ENCODE measurements at places on chromosomes 16 and 17.

GRCh38 chr17:53543472-53543871 is 279.3 kb upstream of the KIF2B start:
- DNase-seq = no peak

DNA sequence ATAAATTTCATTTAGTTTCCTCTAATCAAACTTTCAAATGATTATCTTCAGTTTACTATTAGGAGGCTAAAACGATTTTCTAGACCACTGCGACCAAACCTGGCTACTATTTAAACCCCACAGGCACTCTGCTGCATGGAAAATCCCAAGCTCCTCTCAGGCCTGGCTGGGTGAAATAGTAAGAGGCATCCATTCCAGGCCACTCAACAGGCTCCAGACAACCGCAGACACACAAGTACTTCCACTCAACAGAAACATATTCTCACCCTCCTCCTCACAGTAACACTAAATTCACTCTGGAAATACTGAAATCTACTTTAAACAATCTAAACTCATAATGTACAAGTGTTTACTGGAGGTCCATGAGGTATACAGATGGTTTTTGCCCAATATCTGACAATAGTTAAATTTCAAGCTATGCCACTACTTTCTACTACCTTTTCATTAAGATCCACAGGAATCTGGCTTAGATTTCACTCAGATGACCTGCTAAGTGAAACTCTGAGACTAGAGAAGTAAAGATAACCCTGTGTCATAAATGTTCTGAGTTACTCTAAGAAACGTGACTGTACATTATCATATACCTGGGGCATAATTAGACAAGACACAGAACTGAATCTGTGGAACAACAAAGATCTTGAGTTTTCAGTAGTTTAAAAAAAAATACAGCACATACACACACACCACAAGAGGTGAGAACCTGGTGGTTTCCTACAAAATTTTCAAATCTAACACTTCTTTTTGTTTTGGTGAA is 10.4 kb downstream of the VPS53 start:
- DNase-seq = no peak

DNA sequence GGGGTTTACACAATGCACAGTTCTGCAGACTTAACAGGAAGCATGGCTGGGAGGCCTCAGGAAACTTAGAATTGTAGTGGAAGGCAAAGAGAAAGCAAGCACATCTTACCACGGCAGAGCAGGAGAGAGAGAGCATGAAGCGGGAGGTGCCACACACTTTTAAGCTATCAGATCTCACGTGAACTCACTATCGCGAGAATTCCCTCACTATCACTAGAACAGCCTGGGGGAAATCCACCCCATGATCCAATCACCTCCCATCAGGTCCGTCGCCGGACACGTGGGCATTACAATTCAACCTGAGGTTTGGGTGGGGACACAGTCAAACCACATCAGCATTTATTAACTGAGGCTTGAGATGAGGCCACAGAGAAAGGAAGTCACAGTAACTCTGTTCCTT is 326.7 kb downstream of the C16orf95 start:
- no peak for DNase-seq

GRCh38 chr17:74527756-74528155 is 3.5 kb downstream of the CD300LB start:
- no peak for DNase-seq

DNA sequence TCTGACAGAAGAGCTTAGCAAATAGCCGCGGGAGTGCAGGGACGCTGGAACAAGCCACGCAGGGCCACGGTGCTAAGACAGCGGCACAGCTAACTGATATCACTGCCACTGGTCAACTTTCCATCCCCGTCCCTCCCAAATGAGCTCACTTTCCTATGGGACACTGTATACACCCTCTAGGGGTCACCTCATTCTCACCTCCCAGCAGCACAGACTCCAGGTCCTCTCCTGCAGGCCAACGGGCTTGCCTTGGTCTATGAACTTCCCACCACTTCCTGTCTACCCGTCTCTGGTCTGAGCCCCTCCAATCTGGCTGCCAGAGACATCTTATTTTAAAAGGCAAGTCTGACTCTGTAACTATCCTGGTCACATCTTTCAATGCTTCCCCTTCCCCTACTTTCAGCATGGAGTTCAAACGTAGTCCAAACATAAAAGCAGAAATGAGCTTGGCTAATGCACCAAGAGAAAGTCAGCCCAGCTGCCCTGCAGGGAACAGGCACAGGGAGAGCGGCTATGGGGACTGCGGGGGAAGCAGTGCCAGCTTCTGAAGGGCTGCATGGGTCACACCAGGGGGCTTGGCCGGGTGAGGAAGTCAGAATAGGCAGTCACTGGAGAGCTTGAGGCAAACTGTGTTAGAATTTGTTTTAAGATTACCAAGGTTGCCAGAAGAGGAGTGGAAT is 26.3 kb upstream of the SLC38A8 start:
- no peak for DNase-seq

GRCh38 chr16:89842471-89843408 is 14.5 kb downstream of the SPIRE2 start:
- DNase-seq = no peak

DNA sequence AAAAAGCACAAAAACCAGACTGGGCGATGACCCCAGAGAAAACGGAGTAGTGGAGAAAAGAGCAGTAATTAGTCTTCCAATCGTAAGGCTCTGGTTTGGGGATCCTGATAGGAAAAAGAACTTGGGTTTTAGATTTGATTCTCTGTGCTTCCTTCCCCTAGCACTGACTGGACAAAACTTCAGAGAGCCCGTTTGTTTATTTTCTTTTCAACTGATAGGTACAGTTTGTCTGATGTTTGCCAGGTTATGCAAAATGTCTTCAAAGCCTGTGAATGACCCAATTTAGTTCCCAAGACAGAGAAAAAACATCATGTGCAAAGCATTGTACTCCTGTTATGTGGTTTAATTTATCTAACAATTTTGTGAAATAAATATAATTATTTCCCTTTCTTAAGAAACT is 151.1 kb upstream of the COX10 start:
- DNase-seq = no peak

- no peak for DNase-seq
These were observed 5.7 kb upstream of the SPNS2 start for GRCh38 chr17:4492721-4493561.

DNA sequence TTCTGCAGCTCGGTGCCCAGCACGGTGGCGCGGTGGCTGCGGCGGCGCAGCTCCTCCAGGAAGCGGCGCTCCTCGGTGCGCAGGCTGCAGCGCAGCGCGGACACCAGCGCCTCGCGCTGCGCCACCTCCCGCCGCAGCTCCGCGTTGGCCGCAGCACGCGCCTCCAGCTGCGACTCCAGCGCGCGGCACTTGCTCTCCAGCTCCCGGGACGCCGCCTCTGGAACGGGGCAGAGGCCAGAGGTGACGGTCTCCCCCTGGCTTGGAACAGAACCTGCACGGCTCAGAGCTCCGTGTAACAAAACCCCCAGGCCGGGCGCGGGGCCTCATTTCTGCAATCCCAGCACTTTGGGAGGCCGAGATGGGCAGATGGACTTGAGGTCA is 13.2 kb upstream of the CLUH start:
- no peak for DNase-seq

DNA sequence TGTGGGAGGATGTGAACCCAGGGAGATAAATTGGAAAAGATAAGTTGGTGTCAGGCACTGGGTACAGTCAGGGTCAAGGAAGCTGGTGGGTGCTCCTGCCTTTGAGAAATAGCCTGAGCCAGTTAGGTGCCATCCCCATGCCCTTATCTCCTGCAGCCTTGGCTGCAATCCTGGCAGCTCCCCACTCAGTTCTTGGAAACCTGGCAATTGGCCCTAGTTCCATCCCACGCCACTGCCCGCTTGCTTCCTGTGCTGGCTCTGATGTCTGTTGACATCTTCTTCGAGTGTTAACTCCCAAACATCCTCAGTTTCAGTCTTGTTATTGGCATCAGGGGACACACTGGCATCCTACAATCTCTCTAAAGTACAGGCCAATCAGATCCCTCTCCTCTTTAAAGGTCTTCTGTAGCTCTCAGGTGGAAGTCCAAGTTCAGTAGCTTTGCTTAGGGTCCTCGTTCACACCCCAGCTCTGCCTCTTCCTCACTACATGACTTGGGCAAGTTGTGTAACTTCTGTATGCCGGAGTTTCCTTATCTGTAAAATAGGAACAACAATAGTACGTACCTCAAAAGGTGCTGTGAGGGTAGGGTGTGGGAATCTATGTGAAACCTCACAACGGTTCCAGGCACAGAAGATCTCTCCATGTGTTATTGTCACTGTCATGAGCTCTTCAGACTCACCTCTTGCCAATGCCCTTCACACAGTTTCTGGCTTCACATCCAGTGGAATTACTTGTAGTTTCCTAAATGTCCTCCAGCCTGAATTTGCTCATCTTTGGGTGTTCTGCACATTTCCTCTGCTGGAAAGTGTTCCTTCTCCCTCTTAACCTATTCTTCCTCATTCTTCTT is 13.5 kb upstream of the PRKAR1A start:
- DNase-seq = no peak

DNA sequence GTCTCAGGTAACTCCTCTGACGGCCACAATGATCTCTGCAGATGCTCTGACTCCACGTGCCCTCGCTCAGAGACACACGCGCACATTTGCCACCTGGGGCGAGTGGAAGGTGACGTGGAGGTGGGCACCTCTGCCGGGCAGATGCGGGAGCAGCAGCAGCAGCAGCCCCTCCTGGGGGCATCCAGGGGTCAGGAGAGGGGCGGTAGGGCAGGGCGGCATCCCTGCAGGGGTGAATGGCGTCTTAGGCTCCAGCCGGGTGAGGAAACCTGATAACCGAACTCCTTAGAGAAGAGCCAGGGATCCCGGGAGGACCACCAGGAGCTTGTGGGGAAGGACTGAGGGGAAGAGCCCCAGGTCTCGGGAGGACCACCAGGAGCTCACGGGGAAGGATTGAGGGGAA is 34.6 kb upstream of the CDH15 start:
- DNase-seq = no peak

- DNase-seq = no peak
These were observed 6.1 kb upstream of the ITGAM start for GRCh38 chr16:31253642-31254045.

- no peak for DNase-seq
These were observed 76.2 kb upstream of the CDC42EP4 start for GRCh38 chr17:73387746-73388577.

DNA sequence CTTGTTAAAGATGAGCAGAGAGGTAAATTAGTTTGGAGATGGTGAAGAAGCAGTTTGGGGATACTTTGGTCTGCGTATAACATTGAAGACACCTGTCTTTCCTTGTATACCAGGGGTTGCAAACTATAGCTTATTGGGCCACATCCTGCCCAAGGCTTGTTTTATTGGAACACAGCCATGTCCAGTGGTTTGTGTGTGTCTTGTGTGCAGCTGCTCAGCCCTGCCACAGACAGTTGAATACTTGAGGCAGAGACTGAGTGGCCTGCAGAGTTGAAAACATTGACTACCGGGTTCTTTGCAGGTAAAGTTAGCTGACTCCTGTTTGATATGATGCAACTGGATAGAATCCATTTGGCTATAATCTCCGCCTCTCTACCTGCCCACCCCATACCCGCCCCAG is 224.4 kb downstream of the PRKCA start:
- no peak for DNase-seq

- no peak for DNase-seq
These were observed 602.7 kb upstream of the CDH5 start for GRCh38 chr16:65763640-65764305.

GRCh38 chr17:74757931-74758847 is 9.8 kb downstream of the NHERF1 start:
- no peak for DNase-seq

DNA sequence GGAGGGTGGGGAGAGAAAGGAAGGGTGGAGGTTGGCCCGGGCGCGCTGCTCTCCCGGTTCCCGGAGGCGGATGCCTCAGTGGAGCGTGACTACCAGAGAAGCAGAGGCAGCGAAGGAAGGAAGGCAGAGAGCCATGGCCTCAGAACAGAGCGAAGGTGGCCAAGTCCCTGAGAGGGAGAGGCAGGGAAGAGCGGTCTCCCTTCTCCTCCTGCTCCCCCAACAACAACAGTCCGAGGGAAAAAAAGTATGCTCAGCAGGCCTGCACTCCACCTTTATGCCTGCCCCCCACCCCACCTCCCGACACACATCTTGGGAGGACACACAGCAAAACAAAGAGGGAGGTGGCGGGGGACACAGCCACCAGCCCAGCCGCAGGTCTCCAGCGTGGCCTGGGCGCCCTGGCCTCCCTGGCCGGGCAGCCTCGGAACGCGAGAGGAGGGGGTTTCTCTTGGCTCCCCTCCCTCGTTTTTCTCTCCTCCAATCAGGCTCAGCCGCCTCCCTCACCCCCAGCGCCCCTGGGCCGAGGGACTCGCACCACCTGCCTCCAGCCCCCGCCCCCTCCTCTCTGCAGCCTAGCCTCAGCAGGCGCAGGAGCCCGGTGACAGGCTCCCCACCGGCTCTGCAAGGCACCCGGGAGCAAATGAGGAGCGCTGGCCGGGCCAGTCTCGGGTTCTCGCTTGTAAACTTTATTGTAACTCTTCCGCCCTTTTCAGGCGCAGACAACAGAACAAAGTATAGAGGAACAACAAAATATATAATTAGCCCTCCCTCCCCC is 1.1 kb upstream of the HOXB7 start:
- no peak for DNase-seq

GRCh38 chr16:349211-349610 is 3.3 kb downstream of the AXIN1 start:
- DNase-seq = no peak

DNA sequence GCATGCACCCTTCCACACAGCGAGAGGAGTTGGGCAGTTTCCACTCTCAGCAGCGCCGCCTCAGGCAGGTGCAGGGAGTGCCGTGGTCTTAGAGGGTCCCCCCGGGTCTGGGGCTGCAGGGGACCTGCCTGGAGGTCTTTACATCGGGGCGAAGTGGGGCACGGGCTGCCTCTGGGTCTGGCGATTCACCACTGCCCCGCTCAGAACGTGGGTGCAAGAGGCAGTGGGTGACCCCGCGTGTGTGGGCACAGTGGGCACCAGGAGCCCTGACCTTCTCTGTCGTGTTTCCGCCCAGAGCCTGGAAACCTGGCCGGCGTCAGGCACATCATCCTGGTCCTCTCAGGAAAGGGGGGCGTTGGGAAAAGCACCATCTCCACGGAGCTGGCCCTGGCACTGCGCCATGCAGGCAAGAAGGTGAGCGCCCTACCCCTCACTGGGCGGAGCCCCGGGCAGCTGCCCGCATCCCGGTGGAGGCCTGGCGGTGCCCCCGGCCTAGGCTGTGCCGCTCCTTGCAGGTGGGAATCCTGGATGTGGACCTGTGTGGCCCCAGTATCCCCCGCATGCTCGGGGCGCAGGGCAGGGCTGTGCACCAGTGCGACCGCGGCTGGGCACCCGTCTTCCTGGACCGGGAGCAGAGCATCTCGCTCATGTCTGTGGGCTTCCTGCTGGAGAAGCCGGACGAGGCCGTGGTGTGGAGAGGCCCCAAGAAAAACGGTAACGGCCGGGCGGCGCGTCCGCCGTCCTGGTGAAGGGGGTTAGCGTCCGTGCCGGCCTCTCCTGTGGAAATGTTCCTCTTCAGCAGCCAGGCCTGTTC is 3.7 kb downstream of the NUBP2 start:
- no peak for DNase-seq

GRCh38 chr17:38627957-38628356 is 22.2 kb upstream of the SRCIN1 start:
- DNase-seq = no peak

- no peak for DNase-seq
These were observed 541 bp upstream of the RBBP6 start for GRCh38 chr16:24538756-24539294.

- no peak for DNase-seq
These were observed 10.7 kb upstream of the USP10 start for GRCh38 chr16:84689111-84689510.

- DNase-seq = no peak
These were observed 172.9 kb upstream of the ZFHX3 start for GRCh38 chr16:73220836-73221235.

All from HCT116 (cell line).